ENCODE measurements at places on chromosomes 11 and 22. TPM values are rescaled to one million over a fixed set of nuclear protein-coding genes. Genes with fewer than 3 reads are reported as not detected.

The ST14 gene
- 122 TPM for total RNA-seq

The SEC14L6 gene
- total RNA-seq: 0.19 TPM

The SCUBE1 gene
- total RNA-seq: 2.2 TPM

The MRGPRG gene
- not detected for total RNA-seq

The CCDC81 gene
- total RNA-seq: 0.66 TPM

The TMEM191C gene
- total RNA-seq: 0.59 TPM

The OR51T1 gene
- total RNA-seq: not detected

The MCM5 gene
- 23.1 TPM for total RNA-seq

The PRRG4 gene
- total RNA-seq: 42.0 TPM

The GSTT2 gene
- not detected for total RNA-seq

The POU2F3 gene
- total RNA-seq: not detected

The HMGXB4 gene
- 20.1 TPM for total RNA-seq

The DYNC2H1 gene
- 8.6 TPM for total RNA-seq

The SLC22A25 gene
- not detected for total RNA-seq

The IGSF9B gene
- 4.8 TPM for total RNA-seq

GRCh38 chr11:112024773-112025678, at the start of gene DLAT:
DLAT (plus strand) TSS chr11:112025408; CDS start chr11:112025473, 65 bp downstream.
- peak; percentile 38 for DNase-seq

- no peak for DNase-seq
Measured at GRCh38 chr11:87966216-87966615, 209.0 kb downstream of the RAB38 start.

DNA sequence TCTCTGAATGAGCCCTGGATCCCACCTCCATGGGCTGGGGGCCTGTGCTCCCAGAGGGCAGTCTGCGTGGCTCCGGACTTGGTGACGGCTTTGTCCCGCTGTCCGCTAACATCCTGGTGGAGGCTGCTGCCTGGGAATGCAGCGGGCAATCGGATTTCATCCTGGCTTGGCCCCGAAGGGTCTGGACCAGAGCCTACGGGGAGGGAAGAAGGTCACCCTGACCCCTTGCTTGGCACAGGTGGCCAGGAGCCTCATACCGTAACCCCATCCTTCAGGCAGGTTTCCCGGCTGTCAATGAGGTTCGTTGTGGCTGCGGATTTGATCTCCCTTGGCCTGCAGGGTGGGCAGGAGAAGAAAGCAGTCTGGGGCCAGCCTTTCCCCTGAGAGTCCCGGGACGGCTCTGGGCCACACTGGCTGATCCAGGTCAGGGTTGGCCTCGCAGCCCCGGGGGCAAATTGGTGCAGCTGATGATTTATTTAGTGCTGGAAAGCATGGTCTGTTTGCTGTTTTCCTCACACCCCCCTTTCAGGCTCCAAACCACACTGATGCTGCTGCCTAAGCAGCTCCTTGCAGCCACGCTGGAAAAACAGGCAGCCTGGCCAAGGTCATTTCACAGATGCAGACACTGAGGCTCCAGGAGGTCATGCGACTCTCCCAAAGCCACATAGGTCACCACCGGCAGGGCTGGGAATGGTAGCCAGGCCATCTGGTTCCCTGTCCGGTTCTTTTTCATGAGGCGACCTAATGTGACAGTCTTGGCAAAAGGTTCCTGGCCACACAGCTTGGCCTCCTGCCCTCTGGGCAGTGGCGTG, 15.0 kb downstream of the PRDM11 start:
- DNase-seq: no peak

GRCh38 chr11:13215149-13215548, 62.4 kb upstream of the BMAL1 start:
- no peak for DNase-seq

DNA sequence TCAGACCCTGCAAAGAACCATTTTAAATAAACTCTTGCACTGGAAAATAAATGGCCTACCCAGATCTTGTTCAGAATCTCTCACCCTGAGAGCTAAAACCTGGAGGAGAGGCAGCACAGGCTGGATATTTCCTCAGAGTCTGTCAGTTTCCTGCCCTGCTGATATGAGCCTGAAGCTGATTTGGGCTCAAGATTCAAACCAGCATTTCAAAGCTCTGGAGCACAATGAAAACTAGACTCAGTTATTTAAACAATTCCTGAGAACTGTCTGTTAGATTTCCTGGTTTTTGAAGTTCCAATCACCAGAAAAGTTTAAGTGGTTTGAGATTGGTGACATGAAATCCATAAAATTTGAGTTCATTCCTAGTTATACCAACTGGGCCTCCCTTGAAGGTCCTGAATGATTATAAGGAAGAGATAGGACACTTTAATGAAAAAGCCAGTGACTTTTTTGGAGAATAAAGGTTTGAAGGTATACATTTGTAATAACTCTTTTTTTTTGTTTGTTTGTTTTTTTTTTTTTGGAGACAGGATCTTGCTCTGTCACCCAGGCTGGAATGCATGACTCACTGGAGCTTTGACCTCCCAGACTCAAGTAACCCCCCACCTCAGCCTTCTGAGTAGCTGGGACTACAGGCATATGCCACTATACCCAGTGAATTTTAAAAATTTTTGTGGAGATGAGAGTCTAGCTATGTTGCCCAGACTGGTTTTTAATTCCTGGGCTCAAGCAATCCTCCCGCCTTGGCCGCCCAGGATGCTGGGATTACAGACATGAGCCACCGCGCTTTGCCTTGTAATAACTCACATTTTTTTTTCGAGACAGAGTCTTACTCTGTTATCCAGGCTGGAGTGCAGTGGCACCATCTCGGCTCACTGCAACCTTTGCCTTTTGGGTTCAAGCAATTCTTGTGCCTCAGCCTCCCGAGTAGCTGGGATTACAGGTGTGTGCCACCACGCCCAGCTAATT, 8.0 kb upstream of the ESAM start:
- DNase-seq: no peak

GRCh38 chr11:78787696-78788095, 213.0 kb upstream of the NARS2 start:
- DNase-seq: no peak

DNA sequence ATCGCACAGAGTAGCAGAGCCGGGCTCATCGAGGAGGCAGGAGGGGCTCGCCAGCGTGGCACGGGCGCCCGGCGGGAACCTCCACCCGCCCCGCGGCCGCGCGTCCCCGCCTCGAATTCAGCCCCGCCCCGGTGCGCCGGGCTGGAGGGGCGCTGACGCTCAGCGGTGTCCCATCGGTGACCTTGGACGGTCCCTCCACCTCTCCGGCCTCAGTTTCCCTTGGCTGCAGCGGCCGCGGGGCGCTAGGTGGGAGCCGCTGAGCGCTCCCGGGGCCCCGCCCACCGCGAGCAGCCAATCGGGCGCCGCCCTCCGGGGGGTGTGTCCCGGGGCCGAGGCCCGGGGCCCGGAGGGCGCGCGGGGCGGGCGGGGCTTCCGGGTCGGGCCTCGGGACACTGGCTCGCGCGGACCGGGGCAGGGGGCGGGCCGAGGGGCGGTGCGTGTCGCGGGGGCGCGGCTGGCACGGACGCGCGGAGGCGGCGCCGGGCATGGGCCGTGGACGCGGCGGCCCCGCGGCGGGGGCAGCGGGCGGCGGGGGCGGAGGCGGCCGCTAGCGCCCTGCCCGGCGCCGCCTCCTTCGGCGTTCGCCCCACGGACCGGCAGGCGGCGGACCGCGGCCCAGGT, at the start of gene PPARA:
PPARA (plus strand) TSS at position 493 of the 621 bp plus-strand sequence. CDS start 47,858 bp downstream, outside the sequence.
- DNase-seq: no peak

GRCh38 chr11:24617856-24618255, 121.0 kb downstream of the LUZP2 start:
- no peak for DNase-seq

GRCh38 chr22:17639247-17639741, 737 bp downstream of the BCL2L13 start:
- DNase-seq: no peak

- no peak for DNase-seq
Measured at GRCh38 chr11:119774172-119774763, 45.3 kb upstream of the NECTIN1 start.

GRCh38 chr11:1052133-1053011, 15.9 kb upstream of the MUC6 start:
- DNase-seq: no peak

DNA sequence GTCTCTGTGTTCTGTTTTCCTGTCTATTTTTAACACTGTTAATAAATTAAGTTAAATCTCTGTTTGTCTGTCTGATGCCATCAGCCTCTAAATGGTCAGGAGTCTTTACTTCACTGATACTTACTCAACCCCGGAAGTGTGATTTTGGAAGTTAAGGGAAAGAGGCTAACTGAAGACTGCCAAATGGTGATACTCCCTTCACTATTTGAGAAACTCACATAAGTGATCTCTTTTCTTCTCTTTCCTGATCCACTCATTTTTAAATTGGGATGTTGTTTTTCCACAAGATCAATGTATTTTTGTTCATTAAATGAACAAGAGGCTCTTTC, 389 bp upstream of the CASP12 start:
- DNase-seq: no peak

DNA sequence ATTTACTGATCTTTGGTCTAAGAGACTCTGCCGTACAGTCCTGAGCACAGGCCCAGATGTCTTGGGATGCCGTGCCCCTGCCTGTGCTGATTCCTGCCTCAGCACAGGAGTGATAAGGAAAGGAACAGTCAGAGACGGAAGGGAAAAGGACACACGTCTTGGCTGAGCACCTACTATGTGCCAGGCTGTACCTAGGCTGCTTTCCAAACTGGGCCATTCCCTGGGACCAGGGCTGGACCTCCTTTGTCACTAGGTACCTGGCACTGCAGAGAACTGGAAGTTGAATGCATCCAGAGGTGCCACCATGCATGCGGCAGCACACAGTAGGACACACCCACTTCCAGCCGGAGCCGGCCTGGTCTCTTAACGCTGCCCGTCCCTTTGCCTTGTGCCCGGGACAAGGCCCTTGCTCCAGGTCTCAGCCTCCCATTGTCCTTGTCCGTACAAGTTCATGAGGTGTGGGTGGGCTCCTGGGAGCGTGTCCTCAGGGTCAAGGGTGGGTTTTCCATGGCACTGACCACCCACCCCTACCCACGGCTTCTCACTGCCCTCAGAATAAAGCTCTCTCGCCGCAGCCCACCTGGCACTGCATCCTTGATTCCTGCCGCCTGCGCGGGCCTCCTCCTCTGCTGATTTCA, 1.1 kb upstream of the SSTR3 start:
- DNase-seq: no peak

GRCh38 chr11:63719001-63719400, 37.7 kb downstream of the RTN3 start:
- no peak for DNase-seq

- no peak for DNase-seq
Measured at GRCh38 chr11:124081483-124081882, 33.8 kb upstream of the VWA5A start.

GRCh38 chr11:17558025-17558780, 11.1 kb downstream of the OTOG start:
- DNase-seq: no peak

DNA sequence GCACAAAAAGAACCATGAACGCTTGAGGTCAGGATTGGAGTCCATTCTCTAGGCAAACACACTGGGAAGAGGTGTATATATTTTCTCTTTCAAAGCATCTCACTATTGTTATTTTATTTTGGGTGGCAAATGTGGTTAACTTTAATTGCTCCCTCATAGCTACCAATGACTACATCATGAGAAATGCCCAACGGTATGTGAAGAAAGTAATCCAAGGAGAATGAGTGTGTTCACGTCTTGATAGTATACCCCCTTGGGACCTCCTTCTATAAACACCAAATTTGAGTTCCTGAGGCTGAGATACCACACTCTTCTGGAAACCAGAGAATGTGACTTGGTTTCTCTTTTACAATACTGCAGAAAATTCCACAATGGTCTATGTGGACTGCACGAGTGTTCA, 15.8 kb downstream of the OR8D1 start:
- DNase-seq: no peak

DNA sequence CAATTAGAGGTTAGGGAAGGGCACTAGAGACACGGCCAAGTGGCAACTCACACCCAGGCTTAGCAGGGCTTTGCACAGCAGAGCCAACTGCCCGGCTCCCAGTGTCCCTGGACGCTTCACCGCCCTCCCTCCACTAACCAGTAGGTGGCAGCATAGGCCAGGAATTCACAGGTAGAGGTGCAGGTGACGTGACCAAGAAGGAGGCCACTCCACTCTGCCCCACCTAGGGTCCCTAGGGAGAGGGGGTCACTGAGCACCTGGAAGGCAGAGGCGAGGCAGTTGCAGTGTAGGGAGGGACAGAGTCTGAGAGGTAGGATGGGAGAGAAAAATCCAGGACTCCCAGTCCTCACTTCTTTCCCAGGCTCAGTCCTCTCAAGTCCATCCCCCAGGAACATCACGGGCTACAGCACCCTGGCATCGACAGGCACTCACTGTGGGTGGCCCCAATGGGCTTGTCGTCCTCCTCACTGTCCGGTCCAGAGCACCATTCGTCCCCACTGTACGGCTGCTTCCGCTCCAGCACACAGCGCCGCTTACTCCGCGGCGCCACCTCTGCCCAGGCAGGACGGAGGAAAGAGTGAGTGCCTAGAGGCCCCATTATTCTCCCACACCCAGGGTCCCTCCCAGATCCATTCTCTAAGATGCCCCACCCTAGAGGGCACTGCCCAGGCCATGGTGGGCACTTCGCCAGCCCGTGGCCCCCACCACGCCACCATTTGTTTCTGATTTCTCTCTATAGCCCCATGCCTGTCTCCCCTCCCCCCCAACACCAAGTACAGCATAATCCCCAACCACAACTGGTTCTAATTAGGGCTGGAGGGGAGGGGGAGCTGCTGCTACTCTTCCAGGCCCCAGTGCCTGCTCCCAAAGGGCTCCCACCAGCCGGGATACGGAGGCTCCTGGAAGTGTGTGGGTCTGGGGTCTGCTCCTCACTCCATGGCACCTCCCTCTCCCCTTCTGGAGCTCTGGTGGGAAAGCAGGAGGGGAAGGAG, 18.4 kb downstream of the BCL9L start:
- no peak for DNase-seq

DNA sequence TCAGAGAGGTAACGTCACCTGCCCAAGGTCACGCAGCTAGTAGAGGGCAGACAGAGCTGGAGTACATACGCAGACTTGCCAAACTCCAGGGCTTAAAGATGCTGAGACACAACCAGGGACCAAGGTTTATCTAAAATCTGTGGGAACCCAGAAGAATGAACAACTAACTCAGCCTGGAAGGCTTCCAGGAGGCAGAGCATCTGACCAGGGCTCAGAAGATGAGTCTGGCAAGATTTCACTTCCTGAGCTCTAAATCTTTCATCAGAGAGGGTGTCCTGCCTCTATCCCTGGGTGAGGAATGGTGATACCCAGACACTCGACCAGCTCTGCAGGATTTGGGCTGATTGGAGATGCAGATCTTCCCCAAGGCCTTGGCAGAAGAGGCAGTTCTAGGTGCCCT, 9.1 kb downstream of the GAL3ST1 start:
- DNase-seq: no peak

- DNase-seq: no peak
Measured at GRCh38 chr11:85316967-85317366, 310.2 kb downstream of the DLG2 start.

Measured in esophagus squamous epithelium (tissue), 5 donors.